ENCODE measurements at places on chromosomes 3 and 15.

DNA sequence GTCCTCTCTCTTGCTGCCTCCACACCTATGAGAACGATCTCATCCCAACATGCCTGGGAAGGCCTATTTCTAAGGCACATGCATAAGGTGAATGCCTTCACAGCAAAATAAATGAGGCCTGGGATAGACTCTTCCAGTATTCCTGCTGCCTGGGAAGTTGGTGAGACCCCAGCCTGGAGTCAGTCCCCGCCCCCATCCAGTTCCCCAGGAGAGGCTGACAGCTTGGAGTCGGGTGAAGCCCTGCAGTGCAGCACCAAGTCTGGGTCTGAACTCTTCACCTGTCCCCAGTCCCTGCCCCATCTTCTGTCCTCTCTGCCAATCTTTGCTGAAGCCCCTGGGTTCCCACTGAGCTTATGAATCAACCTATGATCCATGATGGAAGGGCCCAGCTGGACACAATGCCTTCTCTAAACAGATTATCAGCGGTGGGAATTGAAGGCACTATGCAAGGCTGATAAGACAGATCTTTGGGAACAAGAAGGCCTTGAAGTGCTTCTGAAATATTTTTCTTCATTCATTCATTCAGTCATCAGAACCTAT lies 10.2 kb upstream of the APBA2 start:
- DNase-seq, result no peak

DNA sequence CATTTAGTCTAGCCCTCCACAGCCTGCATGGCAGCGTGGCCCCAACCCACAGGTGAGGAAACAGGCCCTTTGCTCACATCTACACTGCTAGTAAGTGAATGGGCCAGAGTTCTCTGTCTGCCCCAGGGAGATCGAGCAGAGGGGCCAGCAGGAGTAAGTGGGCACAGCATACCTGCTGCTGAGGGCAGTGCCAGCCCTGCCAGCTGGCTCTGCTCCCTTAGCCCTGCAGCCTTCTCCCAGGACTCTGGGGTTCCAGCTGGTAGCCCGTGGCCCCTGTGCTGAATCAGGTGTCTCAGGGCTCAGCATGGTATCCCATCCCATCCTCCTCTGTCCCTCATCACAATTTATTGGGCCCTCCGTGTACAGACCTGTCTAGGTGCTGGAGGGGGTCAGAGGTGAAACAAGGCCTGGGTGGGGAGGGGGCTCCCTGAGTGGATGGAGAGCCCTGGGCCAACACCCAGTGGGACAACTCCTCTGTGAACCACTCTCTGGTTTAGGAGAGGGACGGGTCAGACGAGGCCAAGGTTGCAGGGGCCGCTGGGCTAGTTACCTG lies 101.8 kb downstream of the DNAJB8 start:
- DNase-seq, result no peak

DNA sequence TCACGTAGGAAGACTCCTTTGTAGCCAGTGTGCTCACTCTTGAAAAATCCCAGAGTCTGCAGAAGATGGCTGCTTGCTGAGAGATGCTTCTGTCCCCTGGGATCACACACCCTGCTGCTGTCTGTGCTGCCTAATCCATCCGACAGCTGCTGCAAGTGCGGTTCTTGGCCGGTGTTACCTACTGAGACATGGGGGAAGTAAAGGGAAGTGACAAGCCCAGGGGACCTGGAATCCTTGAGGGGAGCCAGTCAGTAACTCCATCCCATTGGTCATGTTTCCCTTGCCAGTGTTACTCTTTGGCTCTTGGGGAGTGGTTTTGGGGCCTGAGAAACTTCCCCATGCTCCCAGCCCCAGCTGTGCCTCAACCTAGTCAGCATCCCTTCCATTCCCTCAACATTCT lies 8.3 kb upstream of the CPNE9 start:
- no peak for DNase-seq

GRCh38 chr15:30859091-30859874 lies 44.4 kb upstream of the FAN1 start:
- DNase-seq, result no peak

DNA sequence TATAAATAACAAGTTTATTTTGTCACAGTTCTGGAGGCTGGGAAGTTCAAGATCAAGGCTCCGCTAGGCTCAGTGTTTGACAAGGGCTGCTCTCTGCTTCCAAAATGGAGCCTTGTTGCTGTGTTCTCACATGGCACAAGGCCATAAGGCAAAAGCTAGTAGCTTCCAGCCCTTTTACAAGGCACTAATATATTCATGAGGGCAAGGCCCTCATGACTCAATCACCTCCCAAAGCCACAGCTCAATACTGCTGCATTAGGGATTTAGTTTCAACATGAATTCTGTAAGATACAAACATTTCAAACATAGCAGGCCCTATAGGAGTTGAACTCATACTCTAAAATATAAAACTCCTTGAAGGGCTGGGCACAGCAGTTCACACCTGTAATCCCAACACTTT lies 30.2 kb downstream of the ZBTB11 start:
- no peak for DNase-seq

DNA sequence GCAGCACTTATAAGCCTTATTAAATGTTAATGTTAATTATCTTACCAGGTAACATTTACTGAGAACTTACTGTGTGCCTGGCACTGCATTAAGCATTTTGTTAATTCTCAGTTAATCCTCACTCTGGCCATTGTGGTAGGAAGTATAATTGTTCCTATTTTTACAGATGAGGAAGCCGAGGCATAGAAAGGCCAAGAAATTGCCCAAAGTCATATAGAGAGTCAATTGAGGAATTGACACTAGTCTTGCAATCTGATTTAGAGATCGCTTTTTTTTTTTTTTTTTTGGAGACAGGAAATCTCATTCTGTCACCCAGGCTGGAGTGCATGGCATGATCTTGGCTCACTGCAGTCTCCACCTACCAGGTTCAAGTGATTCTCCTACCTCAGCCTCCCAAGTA lies 132.6 kb upstream of the PROK2 start:
- no peak for DNase-seq

- DNase-seq, result no peak
Measured at GRCh38 chr15:99981191-99981647, 248.0 kb upstream of the LYSMD4 start.

- DNase-seq, result no peak
Measured at GRCh38 chr3:115803661-115804060, 180.4 kb downstream of the GAP43 start.

GRCh38 chr15:69548395-69549180 lies 96.0 kb downstream of the RPLP1 start:
- DNase-seq, result no peak

GRCh38 chr3:138328341-138328740 lies 1.3 kb downstream of the NME9 start:
- no peak for DNase-seq

- no peak for DNase-seq
Measured at GRCh38 chr15:92163641-92164040, 230.0 kb upstream of the ST8SIA2 start.

Measured in effector memory CD8-positive, alpha-beta T cell (primary cell).